T-helper 1 cell (primary cell): ENCODE measurements at places on chromosomes 7 and 10.

GRCh38 chr7:106041140-106041717 is 70.9 kb downstream of the SYPL1 start:
- DNase-seq, result no peak

DNA sequence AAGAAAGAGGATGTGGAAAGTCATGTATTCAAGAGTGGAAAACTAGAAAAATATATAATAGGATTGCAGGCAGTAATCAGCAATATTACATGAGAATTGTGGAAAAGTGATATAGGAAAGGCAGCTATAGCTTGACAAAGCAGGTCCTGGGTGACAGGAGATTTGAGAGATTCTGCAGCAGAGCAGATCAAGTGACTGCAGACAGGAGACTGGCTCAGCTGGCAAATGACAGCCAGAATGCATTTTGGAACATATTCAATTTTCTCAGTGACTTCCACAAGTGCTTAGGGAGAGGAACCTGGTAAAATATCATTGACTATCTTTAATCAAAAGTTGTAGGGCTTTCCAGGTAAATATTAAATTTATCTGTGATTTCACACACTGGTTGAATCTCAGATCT is 260.5 kb upstream of the CACNA2D1 start:
- DNase-seq, result no peak

DNA sequence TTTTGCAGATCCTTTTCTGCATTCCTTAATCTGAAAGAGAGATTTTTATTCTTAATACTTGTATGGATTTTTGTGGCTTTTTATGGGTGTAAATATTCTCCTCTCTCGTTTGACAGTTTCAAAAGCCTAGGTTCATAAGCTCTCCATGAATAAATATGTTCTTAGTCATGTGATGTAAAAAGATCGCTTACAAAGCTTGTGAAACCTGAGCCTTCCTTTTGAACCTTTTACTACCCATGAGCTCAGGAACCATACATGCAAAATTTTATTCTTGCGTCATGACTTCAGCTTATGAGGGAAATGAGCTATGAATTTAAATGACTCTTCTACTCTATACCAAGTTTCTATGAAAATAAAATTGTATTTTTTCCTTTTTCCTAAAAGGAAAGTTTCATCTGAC is 98.7 kb downstream of the POLL start:
- DNase-seq, result no peak

DNA sequence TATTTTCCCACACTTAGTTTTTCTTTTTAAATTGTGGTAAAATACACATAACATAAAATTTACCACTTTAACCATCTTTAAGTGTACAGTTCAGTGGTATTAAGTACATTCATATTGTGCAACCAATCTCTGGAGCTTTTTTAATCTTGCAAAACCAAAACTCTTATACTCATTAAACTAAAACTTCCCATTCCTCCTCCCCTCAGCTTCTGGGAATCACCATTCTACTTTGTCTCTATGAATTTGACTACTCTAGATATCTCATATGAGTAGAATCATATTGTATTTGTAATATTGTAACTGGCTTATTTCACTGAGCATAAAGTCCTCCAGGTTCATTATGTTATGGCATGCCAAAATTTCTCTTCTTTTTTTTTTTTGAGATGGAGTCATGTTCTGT is 86.4 kb upstream of the JAZF1 start:
- DNase-seq, result no peak

DNA sequence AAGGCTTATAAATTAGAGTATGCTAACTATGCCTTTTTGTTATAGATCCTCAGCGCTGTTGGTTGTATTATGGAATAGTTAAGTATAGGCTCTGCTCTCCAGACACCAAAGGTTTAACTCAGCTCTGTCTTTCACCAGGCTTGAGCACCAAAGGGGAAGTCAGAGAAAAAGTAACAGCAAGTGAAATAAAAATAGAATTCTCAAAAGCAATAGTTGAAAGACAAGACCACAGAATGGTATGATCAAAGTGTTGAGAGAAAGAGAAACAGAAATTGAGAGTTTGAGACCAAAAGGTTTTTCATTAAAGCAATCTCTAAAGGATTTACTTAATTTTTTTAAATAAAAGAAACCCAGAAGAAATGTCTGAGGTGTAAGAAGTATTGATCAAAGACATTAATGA is 529.8 kb upstream of the C7orf33 start:
- no peak for DNase-seq

DNA sequence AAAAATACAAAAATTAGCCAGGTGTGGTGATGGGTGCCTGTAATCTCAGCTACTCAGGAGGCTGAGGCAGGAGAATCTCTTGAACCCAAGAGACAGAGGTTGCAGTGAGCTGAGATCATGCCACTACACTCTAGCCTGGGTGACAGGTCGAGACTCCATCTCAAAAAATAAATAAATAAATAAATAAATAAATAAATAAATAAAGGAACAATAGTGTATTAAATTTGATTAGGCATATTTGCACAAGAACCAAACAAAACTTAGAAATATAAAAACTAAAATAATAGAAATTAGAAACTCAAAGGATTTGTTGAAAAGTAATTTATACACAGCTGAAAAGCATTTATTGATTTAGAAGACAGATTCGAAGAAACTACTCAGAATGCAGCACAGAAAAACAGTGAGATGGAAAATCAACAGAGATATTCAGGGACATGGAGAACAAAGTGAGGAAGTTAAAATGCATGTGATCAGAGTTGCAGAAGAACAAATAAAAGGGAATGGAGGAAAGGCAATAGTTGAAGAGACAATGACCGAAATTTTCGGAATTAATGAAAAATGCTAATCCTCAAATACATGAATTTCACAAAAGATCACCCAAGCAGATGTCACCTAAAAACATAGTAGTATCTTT is 17.7 kb downstream of the IFIT3 start:
- no peak for DNase-seq

DNA sequence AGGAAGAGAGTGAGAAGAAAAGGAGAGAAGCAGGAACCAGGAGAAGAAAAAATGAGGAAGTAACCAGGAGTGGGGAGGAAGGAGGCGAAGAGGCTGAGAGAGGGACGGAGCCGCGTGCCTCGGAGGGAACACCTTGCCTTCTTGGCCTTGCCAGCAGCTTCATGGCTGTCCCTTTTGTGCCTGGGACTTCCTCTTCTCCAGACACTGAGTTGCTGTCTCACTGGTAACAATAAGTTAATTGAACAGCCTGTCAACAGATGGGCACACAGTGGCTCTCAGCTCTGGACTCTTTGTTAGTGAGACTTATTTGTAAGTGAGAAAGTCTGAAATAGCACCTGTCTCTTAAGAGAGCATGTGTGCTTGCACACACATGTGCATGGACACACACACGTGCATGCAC is 83.2 kb downstream of the GATA3 start:
- no peak for DNase-seq

DNA sequence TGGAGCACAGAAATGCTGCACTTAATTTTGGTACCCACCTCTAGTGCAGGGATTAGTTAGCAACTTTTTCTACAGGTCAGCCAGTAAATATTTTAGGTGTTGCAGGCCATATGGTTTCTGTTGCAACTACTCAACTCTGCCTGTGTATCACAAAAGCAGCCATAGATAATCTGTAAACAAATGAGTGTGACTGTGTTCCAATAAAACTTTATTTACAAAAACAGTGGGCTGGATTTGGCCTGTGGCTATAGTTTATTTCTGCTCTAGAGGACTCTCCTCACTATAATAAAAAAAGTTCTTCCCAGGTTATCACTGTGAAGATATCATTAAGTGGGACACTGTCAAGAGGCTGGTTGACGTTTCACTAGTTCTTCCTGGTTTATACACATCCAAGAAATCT is 65.8 kb downstream of the DNAJC12 start:
- no peak for DNase-seq

DNA sequence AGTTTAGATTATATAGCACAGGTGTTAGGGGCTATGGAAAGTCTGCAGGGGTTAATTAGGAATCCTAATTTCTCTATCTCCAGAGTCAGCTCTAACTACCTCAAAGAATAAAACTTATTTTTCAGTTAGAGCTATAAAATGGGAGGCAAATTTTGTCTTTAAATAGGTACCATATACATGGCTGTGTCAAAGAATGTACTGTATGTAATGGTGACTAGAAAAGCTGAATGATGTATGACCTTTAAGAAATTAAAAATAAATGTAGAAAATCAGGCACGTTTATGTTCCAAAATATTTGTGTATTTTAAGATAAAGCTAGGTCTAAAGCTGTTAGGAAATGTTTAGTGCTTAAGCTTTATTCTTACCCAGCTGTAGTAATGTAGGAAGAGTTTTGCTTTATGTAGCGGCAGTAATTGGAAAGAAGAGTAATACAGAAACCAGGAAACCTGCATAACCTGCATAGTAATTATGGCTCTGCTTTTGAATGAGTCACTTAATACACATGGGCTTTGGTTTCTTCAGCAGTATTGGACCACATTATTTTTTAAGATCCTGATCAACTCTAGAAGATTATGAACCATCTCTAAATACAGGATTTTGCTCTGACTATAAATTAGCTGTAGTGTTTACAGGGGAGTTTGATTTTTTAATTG is 85.0 kb downstream of the KMT2E start:
- DNase-seq, result no peak

DNA sequence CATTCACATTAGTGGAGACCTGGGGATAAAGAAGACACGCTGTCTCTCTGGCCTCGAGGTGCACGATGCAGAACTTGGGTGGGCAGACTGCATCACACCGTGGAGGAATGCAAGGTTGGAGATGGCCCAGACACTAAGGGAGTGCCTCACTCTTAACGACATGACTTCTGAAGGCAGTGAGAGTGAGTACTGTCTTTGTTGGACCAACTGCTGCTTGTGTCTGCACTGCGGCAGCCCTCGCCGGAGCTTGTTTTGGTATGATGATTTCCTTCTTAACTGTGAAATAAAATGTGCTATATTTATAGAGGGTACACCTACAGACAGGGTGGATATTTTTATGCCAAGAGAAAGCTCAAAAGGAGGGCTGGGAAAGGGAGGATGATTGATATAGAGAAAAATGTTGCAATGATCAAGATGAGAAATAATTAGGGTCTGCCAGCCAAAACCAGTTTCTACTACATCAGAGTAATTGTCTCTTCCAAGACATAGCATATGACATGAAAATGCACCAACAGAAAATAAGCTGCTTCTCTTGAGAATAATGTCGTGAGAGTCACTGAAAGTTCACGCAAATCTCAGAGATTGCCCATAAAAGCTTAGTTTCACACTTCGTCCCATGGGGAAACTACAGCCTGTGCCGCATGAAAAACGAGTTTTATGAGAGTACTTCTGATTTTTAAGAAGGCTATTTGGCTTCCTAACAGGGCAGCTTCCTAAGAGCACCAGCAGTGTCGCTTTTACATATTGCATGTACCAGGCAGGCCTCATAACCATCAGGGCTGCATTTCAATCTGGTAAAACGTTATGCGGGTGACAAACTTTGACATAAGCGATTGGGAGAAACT is 127.1 kb downstream of the TAX1BP1 start:
- DNase-seq, result no peak

DNA sequence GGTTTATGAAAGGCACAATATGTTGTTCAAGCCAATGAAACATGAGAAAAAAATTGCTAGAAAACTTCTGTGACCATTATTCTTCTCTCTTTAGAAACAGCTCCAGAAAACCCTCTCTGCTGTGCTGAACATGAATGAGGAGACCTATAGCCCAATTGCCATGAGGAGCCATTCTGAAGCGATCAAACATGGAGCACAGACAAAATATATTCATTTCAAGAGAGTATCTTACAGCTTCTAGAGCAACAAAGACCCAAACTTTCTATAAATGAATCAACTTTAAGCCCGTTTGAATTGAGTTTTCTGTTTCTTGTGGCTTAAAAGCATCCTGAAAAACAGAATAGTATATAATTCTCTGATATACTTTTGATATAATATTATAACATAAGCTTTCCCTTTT is 83.4 kb upstream of the UCN3 start:
- DNase-seq, result no peak
